HCT116 (cell line): ENCODE measurements at places on chromosomes 11 and 22. TPM values are rescaled to one million over a fixed set of nuclear protein-coding genes. Genes with fewer than 3 reads are reported as not detected.

- no peak overlapping the region for H3K27ac ChIP-seq
- H3K27me3 ChIP-seq: no peaks in the 10 kb centered on the region
- H3K36me3 ChIP-seq: no peaks in the 10 kb centered on the region
- DNase-seq: no peak
- no peak overlapping the region for H3K4me3 ChIP-seq
- H3K4me1 ChIP-seq: no peaks in the 10 kb centered on the region
These were observed 293.5 kb downstream of the TBC1D22A start for GRCh38 chr22:47055921-47056320.

HTR3B gene
- not detected for total RNA-seq

DNA sequence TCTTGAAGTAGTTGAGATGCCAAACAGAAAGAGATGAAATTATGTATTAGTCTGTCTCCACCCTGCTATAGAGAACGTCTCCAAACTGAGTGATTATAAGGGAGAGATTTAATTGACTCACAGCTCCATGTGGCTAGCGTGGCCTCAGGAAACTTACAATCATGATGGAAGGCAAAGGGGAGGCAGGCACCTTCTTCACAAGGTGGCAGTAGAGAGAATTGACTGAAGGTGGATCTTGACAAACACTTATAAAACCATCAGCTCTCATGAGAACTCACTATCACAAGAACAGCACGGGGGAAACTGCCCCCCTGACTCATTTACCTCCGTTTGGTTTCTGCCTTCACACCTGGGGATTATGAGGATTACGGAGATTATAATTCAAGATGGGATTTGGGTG lies 794.0 kb downstream of the CNTN5 start:
- H3K27ac ChIP-seq: no peak overlapping the region
- no peak for DNase-seq
- no peaks in the 10 kb centered on the region for H3K27me3 ChIP-seq
- no peaks in the 10 kb centered on the region for H3K4me1 ChIP-seq

- DNase-seq: no peak
- H3K4me1 ChIP-seq: peaks cover 8% of the 10 kb centered on the region; the same call in 1 of the 2 replicates
- H3K36me3 ChIP-seq: no peaks in the 10 kb centered on the region
- H3K27me3 ChIP-seq: no peaks in the 10 kb centered on the region
- H3K27ac ChIP-seq: no peak overlapping the region
- H3K4me3 ChIP-seq: no peak overlapping the region
These were observed 6.8 kb upstream of the IL17REL start for GRCh38 chr22:50019316-50019715.

ANGPTL5 gene
- not detected for total RNA-seq

DNA sequence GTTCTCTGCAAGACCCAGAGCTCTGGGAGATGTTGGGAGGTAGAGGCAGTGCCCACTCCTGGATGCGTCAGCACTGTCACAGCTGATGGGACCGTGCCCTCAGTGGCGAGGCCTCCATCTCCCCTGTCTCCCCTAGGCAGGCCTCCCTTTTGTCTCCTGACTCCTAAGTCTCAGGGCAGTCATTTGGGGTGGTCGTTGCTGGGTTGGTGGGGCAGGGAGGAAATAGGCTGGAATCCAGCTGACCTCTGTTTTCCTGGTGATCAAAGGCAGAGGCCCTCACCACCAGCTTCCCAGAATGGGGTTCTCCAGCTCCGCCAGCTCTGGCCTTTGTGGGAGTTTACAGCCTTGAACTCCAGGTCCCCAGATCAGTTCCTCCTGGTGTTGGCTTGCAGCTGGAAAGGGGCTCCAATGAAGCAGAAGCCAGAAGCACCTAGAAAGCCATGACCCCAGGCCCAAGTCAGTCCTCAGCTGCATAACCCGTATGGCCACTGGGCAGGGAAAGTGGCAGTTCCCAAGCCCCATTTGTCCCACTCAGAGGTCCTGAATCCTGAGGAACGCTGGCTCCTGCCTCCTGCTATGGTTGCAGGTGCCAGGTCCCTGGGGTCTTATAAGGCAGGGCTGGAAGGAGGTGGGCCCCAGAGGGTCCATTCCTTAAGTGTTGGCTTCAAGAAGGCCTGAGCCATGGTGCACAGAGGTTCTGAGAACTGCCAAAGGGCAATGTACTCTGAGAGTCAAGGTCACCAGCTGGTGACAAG lies 7.3 kb upstream of the FXYD2 start:
- DNase-seq: no peak
- no peaks in the 10 kb centered on the region for H3K27me3 ChIP-seq
- H3K4me3 ChIP-seq: no peak overlapping the region
- H3K4me1 ChIP-seq: peaks cover 20% of the 10 kb centered on the region
- no peak overlapping the region for H3K27ac ChIP-seq
- H3K36me3 ChIP-seq: no peaks in the 10 kb centered on the region

- H3K27ac ChIP-seq: no peak overlapping the region
- peaks cover 7% of the 10 kb centered on the region for H3K36me3 ChIP-seq
- H3K27me3 ChIP-seq: no peaks in the 10 kb centered on the region
- no peaks in the 10 kb centered on the region for H3K4me1 ChIP-seq
These were observed 43.8 kb downstream of the CEP164 start for GRCh38 chr11:117371453-117371852.

DNA sequence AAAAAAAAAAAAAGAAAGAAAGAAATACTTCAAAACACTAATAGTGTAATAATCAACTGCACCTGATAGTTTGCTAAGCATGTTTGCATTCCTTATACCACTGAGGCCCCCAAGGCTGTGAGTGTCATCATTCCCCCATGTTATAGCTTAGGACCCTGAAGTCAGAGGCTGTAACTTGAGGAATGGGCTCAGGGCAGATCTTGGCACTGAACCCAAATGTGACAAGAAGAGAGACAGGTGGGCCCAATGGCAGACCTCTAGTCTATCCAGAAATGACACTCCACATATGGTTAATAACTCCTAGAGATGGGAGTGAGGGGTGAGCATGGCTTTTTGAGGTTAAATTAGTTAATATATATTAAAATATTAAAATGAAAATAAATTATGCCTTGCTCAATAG lies 13.2 kb downstream of the ZNF70 start:
- H3K4me3 ChIP-seq: no peak overlapping the region
- no peak for DNase-seq
- H3K4me1 ChIP-seq: no peaks in the 10 kb centered on the region
- no peaks in the 10 kb centered on the region for H3K36me3 ChIP-seq

GVQW3 gene
- total RNA-seq: 4.7 TPM

GRCh38 chr11:27348340-27348873 lies 14.6 kb downstream of the CCDC34 start:
- no peak overlapping the region for H3K27ac ChIP-seq
- H3K27me3 ChIP-seq: no peaks in the 10 kb centered on the region
- no peaks in the 10 kb centered on the region for H3K36me3 ChIP-seq
- no peak for DNase-seq

DNA sequence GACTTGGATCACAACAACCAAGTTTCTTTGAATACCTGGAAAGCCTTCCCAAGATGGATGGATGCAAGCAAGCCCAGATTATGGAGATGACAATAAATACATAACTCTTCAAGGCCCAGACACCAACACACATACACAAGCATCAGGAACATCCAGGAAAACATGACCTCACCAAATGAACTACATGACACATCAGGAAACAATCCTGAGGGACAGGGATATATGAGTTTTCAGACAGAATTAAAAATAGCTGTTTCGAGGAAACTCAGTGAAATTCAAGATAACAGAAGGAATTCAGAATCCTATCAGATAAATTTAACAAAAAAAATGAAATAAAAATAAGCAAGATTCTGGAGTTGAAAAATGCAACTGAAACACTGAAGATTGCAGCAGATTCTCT lies 659.4 kb downstream of the METTL15 start:
- no peaks in the 10 kb centered on the region for H3K36me3 ChIP-seq
- H3K4me3 ChIP-seq: no peak overlapping the region
- H3K27ac ChIP-seq: no peak overlapping the region
- H3K27me3 ChIP-seq: no peaks in the 10 kb centered on the region
- H3K4me1 ChIP-seq: peaks cover 3% of the 10 kb centered on the region; the same call in 1 of the 2 replicates

PRODH gene
- total RNA-seq: 3.2 TPM

GRCh38 chr11:106463154-106463553 lies 385.7 kb downstream of the AASDHPPT start:
- no peak overlapping the region for H3K4me3 ChIP-seq
- H3K27ac ChIP-seq: no peak overlapping the region
- H3K27me3 ChIP-seq: no peaks in the 10 kb centered on the region
- no peaks in the 10 kb centered on the region for H3K4me1 ChIP-seq
- H3K36me3 ChIP-seq: no peaks in the 10 kb centered on the region
- DNase-seq: no peak

PATL1 gene
- total RNA-seq: 37.6 TPM

DNA sequence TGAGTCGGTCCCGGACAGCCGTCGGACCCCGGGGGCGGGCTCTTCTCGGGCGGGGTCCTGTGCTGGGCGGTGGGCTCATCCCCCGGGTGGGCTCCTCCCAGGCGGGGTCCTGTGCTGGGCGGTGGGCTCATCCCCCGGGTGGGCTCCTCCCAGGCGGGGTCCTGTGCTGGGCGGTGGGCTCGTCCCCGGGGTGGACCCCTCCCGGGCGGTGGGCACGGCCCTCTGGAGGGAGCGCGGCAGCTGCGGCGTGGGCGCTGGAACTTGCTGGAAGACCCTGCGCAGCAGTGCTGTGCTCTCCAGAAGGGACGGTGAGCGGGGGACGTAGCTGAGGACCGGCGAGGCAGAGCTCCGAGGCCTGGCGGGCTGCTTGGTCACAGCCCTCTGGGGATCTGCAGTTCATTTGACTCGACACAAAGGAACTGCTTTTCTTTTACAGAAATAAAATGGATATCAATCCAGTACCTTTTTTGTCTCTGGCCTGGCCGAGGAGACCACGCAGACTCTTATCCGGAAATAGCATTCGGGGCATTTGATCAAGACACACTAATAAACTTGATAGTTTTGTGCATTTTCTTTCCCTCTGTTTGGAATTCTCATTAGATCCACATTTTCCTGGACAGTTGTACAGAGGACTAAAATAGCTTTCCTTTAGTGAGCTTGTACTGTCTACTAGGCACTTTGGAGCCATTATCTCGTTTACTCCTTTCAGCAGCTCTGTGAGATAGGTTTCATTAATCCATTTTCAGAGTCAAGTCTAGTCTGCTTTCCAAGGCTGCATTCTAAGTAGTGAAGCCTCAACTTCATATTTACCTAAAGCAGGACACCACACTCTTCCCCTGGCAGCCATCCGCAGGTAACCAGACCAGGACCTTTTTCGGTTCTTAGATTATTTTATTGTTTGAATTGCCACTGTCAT lies 812 bp downstream of the JAM3 start:
- H3K4me3 ChIP-seq: no peak overlapping the region
- peaks cover 63% of the 10 kb centered on the region for H3K27me3 ChIP-seq
- no peak for DNase-seq
- no peaks in the 10 kb centered on the region for H3K36me3 ChIP-seq
- H3K4me1 ChIP-seq: no peaks in the 10 kb centered on the region
- no peak overlapping the region for H3K27ac ChIP-seq

DNA sequence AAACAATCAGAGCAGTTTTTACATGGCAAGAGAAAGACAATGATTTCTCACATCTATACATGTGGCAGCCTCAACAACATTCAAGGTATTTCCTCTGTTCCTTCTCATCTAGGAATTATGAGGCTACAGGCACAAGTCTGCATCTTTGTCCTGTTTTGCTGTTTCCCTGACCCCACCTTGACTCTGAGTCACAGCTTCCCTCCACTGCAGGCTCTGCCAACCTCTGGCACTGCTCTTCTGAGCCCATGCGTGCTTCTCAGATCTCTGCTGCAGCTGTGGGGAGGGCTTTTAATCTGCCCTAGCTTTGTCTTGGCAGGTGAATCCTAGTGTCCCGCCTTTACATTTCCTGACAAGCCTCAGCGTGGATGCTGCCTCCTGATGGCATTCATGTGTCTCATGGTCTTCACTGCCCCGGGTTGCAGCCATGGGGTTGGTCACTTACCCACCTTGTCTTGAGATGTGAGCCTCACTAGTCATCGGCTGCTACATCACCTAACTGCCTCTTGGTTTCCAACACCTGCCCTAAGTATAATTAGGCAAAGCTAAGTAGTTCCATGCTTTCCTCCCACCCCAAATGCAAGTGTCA lies 578.5 kb downstream of the TBC1D22A start:
- no peaks in the 10 kb centered on the region for H3K36me3 ChIP-seq
- H3K27ac ChIP-seq: no peak overlapping the region
- H3K4me3 ChIP-seq: no peak overlapping the region
- H3K27me3 ChIP-seq: no peaks in the 10 kb centered on the region
- peaks cover 33% of the 10 kb centered on the region for H3K4me1 ChIP-seq

GRCh38 chr11:17475666-17476316 lies 854 bp downstream of the ABCC8 start:
- no peak for DNase-seq
- no peak overlapping the region for H3K4me3 ChIP-seq
- no peak overlapping the region for H3K27ac ChIP-seq
- no peaks in the 10 kb centered on the region for H3K36me3 ChIP-seq

FGF3 gene
- not detected for total RNA-seq

DNA sequence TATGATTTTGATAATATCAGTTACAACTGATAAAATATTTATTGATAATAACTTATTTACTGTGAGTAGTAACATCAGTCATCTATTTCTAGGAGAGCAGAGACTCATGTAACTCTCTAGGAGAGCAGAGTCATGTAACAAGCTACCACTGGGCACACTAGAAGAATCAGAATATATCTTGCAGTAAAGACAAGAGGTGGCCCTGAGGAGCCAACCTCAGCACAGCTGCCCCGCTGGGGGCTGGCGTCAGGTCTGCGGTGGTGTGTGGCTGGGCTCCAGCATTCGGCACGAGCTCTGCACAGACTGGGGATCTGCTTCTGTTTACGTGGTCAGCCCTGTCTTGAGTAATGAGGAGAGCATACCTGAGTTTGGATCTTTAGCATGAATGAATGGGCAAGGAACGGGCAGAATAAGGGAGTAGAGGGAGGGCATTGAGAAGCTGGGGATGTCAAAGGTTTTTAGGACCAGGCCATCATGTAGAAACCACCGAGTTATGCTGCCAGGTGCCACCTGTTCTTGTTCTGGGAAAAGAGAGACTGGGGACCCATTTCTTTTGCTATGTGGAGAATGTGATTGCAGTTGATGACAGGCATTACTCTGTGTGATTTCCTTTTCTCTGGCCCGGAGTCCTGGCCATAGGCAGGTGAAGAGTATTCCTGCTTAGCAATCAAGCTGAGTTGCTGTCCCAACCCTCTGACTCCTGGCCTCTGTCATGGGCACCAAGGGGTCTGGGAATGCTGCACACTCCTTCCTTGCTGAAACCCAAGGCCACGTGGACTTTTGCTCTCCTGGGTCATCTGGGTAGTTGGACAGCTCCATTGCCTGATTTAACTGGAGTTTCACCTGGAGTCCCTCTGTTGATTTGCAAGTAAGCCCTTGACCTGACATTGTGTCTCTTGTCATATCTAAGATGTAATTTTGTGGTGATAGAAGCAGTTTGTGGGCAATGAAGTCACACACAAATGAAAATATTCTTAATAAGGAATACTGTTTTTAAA lies 50.9 kb upstream of the HEPHL1 start:
- DNase-seq: no peak
- no peaks in the 10 kb centered on the region for H3K4me1 ChIP-seq
- no peak overlapping the region for H3K4me3 ChIP-seq
- H3K36me3 ChIP-seq: no peaks in the 10 kb centered on the region

DNA sequence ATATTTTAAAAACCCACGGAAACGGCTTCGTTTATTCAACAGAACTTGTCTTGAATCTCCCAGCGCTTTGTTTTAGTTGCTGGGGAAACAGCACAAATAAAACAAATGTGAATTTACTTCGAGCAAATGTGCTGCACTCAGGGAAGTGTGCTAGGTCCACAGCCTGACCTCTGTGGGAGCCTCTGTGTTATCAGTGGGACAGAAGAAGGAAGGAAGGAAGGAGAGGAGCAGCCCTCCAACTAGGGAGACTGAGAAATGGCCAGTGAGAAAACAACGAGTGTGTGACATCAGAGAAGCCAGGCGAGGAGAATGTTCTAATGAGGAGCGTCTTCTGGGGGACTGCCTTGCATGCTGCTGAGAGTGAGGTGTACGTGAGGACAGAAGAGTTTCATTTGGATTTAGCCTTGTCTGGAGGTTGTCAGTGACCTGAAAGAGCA lies 42.7 kb downstream of the PPP6R3 start:
- H3K36me3 ChIP-seq: no peaks in the 10 kb centered on the region
- no peaks in the 10 kb centered on the region for H3K4me1 ChIP-seq
- H3K4me3 ChIP-seq: no peak overlapping the region
- H3K27ac ChIP-seq: no peak overlapping the region
